NCI-H510A treated with DMSO at 0.1 percent for 48 hours (cell line): ENCODE measurements at places on chromosomes 13 and 19.

DNA sequence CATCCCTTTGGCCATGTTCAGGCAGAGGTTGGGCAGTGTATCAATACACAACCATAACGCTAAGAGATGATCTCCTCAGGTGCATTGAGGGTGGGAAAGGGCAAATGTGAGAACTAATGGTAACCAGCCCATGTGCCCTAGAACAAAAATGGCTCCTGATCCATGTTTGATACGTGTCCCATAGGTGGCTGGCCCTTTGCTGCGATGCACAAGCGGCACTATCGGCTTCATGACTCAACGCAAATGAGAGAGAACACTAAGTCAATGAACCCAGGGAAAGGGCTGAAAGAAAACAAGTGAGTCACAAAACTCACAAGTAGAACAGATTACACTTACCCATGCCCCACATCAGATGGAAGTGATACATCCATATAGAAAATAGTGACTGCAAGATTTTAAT is 201.7 kb downstream of the ABCC4 start:
- DNase-seq: no peak

GRCh38 chr13:108377646-108378206 is 108.2 kb downstream of the TNFSF13B start:
- no peak for DNase-seq

DNA sequence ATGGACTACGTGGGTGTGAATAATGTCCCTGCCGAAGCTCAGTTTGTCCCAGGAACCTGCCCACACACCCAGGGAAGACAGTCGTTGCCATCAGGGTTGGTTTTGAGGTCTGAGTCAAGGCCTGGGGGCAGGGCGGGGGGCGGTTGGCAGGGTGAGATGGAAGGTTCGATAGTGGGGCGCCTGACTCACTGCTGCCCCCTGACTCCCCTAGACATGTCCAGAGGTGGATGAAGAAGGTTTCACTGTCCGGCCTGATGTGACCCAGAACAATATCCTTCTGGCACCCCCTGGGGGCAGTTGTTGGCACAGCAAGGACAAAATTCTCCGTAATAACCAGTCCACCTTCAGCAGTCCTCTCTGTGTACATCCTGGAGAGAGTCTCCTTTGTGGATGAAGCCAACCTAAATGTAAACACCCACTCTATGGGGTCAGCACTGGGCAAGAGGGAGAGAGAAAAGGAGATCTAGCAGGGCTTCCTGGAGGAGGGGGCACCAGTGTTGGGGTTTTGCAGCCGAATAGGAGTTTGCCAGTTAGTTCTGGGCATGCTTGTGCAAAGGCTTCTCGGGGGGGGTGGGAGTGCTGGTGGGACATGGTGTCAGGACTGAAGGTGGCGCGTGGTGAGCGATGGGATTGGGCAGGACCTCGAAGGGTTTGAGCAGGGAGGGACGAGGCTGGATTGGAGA is 19.6 kb upstream of the B3GNT3 start:
- DNase-seq: no peak

- DNase-seq: no peak
These were observed 5.3 kb upstream of the CFAP97D2 start for GRCh38 chr13:114173745-114174144.

DNA sequence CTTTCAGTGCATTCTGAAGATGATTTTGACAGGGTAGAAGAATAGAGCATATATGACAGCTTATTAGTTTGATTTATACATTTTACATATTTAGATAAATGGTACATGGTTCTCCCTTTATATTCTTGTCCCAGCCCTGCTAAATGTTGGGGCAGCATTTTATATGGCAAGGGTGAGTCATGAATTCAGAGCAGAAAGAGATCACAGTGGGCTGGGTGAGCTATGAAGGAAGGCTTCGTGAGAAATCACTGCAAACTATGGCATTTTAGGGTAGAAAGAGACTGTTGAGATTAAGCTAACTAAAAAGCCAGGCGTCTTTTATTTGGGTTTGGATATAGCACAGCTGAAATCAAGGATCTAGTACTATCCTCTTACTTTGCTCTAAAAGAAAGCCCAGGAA is 23.9 kb upstream of the METTL21C start:
- DNase-seq: no peak

DNA sequence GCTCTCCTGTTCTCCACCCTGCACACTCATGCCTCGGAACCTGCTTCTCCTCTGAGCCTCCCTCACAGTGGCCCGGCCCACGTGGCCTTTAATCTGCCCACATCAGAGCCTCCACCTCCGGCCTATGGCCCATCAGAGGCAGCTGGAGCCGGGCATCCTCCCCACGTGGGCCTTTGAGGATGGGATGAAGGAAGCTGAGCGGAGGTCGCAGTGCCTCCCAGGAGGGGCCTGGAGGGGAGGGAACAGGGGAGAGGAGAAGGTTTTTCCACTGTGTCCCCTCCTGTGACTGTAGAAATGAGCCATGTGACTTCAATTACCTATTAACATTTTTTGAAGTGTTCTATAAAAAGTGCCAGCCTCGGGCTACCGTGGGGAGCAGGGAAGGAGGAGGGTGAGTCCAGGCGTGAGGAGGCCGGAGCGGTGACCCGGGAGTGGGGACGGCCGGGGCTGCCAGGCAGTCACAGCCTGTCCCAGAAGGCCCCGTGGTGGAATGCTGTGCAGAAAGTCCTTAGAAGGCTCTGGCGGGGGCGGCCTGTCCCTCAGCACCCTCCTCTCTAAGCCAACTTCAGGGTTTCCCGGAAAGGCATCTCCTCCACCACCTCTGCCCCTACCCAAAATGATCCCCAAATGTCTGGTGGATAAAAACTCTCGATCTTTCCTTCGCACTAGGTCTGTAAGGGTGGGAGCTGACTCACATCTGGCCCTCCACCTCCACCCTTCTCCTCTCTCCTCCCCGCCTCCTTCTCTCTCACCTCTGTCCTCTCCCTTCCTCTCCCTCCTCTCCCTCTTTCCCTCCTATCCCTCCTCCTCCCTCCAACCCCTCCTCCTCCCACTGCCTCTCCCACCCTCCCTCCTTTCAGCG is 24.8 kb upstream of the SLC1A5 start:
- DNase-seq: peak; percentile 45

DNA sequence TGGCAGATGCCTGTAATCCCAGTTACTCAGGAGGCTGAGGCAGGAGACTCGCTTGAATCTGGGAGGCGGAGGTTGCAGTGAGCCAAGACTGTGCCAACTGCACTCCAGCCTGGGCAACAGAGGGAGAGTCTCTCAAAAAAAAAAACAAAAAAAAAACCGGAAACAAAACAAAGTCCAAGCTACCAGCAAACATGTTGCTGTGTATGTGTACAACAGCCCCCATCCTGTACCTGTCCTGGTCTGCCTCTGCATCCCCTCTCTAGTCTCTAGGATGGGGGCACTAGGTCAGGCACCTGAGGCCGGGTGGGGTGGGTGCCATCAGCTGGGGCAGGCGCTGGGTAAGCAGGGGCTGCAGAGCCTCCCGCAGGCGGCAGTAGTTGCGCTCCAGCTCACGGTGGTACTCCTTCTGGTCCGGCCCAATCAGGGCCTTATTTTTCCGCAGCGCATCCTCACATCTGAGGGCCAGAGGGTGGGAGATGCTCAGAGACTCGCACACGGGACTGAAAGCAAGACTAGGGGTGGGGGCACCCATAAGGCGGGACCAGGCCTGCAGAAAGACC is 2.8 kb upstream of the KANK2 start:
- no peak for DNase-seq

GRCh38 chr13:75908141-75908540 is 272.0 kb downstream of the LMO7 start:
- DNase-seq: no peak

GRCh38 chr19:15337202-15337601 is 4.9 kb upstream of the BRD4 start:
- no peak for DNase-seq

- DNase-seq: peak; percentile 76
These were observed 37.6 kb downstream of the SOX21 start for GRCh38 chr13:94674609-94675348.

DNA sequence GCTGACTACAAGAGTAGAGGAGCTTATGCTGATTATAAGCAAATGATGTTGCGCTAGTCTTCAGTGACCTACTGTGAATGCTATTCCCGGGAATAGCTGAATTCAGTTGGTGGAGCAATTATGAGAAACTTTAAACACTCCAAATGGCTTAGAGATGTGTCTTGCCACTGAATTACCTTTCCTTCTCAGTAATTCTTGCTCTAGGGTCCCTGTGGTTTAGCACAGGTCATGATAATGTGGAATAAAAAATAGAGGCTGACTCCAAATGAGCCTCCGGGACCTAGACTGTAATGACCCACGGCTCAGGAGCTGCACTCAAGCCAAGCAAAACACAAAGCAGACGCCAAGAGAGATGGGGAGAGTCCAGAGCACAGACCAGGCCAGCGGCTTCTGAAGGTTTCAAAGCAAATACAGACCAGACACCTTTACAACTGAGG is 124.7 kb downstream of the RGCC start:
- no peak for DNase-seq

DNA sequence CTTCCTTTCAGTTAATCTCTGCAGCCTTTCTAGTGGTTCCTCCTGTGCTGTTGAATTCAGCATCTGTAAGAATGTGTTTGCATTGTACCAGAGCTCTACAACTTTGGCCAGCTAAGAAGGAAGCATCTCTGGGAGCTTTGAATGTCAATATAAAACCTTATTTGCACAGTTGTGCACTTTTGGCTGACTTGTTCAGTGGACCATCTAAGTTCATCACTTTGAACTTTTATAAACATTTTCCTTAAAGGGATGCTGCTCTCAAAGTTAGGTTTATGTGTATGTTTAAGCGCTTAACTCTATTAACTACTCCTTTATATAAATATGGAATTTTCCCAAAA is 15.6 kb downstream of the POLR1D start:
- DNase-seq: no peak

GRCh38 chr19:8607386-8607785 is 3.1 kb downstream of the ADAMTS10 start:
- DNase-seq: no peak

DNA sequence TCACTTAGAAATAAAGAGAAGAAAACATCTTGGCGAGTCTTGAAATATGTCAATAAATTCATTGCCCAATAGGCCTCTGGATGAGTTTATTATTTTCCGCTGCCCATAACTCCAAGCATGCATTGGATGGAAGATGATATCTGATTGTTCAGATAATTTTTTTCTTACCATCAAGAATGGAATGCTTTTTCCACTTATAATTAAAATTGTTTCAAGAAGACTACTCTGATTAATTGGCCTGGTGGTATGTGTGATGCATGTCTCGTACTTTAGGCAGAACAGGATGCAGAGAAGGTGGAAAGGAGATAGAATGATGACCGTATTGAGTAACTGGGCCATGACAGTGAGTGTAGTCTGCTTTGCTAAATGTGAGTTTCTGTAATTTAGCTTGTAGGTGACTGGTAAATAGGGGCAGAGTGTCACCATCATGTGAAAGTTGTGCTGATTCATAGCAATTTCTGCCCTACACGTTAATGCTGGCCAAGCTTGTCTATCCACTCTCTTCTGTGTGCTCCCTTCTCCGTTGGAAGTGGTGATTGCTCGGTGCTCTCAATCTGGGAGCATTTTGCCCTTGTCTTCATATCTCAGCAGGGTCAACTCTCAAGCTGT is 13.5 kb upstream of the SPATA13 start:
- DNase-seq: no peak

- no peak for DNase-seq
These were observed 23.2 kb upstream of the EEF1AKMT1 start for GRCh38 chr13:20796791-20797508.

GRCh38 chr19:49916839-49917733 is 11.9 kb upstream of the ATF5 start:
- DNase-seq: no peak

GRCh38 chr13:51804295-51805172 is 571 bp upstream of the DHRS12 start:
- no peak for DNase-seq

DNA sequence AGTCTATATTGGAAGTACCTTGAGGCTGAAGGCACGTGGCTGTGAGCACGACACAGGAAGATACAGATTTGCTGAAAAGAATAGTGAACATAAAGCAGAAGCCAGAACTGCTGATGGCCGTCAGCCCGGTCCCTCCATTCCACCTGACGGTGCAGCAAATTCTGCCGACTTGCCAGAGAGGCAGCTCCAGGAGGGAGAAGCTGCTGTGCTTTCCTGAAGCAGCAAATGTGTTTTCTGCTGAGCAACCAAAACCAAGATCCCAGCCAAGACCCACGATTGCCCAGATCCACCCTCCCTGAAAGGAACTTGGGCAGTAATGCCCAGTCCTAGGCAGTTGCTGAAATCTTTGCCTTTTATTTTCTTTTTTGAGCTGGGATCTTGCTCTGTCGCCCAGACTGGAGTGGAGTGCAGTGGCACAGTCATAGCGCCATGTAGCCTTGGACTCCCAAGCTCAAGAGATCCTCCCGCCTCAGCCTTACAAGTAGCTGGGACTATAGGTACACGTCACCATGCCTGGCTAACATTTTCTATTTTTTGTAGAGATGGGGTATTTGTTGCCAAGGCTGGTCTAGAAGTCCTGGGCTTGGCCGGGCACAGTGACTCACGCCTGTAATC is 7.0 kb upstream of the RCN3 start:
- DNase-seq: no peak

GRCh38 chr19:37079238-37079637 is 1.0 kb downstream of the ZNF420 start:
- no peak for DNase-seq

- DNase-seq: no peak
These were observed 19.4 kb upstream of the ADGRE5 start for GRCh38 chr19:14361824-14362223.

GRCh38 chr13:111925146-111925875 is 141.6 kb upstream of the SOX1 start:
- DNase-seq: no peak

- no peak for DNase-seq
These were observed 155.0 kb upstream of the SOX1 start for GRCh38 chr13:111911754-111912452.

GRCh38 chr13:42706286-42706685 is 75.1 kb upstream of the FAM216B start:
- no peak for DNase-seq

- peak; percentile 94 for DNase-seq
These were observed 310.0 kb downstream of the TEX29 start for GRCh38 chr13:111630406-111630805.

GRCh38 chr19:38151242-38151641 is 72.8 kb downstream of the DPF1 start:
- no peak for DNase-seq

DNA sequence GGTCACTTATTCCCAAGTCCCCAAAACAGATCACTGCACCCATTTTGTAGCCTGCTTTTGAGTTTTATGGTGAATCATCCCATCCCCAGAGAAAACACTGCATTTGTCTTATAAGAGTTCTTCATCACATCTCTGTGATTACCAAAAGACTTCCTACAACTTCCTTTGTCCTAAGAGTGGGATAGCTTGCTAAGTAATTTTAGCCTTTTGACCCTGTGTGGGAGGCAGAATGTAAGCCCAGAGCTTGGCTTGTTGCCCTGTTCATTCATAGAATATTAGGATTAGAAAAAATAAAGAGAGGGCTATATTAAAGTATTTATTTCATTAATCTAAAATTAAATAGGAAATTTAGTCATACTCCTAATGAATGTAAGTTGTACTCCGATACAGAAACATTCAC is 213.3 kb downstream of the MZT1 start:
- DNase-seq: no peak

- no peak for DNase-seq
These were observed 33.1 kb downstream of the SHANK1 start for GRCh38 chr19:50686310-50687032.
